ENCODE measurements at places on chromosomes 2 and 18. TPM values are rescaled to one million over a fixed set of nuclear protein-coding genes. Genes with fewer than 3 reads are reported as not detected.

The NAB1 gene
- total RNA-seq, result 18.5 TPM

The CNOT9 gene
- total RNA-seq, result 70.3 TPM

The RTP5 gene
- not detected for total RNA-seq

The ABCG5 gene
- total RNA-seq, result not detected

Data from mammary microvascular endothelial cell (primary cell).